ENCODE measurements at places on chromosomes 11 and 22.

- no peak for DNase-seq
These were observed 25.6 kb downstream of the ANKRD42 start for GRCh38 chr11:83219095-83219494.

- no peak for DNase-seq
These were observed 6.4 kb upstream of the C11orf96 start for GRCh38 chr11:43936076-43936475.

DNA sequence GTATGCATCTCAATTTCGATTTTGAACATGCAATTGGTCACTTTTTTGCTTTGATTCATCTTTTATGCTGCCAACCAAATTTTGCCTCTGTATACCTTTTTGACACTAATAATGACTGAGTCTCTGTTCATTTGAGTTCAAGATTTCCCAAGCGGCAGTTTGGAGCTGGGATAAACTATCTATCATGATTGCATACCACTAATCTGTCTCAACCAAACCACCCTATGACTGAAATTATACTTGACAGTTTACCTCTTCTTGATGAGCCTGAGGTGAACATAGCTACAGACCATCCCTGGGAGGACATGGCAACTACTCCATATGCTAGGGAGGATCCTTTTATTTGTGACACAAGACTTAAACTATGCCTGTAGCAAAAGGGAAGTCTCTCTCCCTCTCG is 146.2 kb downstream of the PAX6 start:
- no peak for DNase-seq

GRCh38 chr11:13682212-13682611 is 13.7 kb downstream of the FAR1 start:
- DNase-seq = no peak

DNA sequence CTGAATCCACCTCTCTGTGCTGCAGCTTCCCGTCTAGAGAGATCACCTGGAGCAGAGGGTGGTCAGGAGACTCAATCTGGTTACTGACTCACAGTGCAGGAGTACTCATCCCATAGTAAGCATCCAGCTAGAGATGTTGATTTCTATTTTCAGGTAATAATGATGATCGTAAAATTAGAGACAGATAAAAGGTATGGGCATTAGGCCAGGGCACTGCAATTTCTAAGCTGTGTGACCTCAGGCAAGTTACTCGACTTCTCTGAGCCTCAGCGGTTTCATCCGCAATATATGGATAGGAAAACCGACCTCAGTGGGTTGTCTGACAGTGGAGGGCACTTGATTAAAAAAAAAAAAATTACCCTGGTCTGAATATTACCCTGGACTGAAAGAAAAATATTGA is 13.8 kb upstream of the SAMM50 start:
- no peak for DNase-seq

GRCh38 chr11:128621601-128622501 is 34.5 kb upstream of the ETS1 start:
- no peak for DNase-seq

GRCh38 chr11:121437018-121437685 is 15.0 kb upstream of the SORL1 start:
- no peak for DNase-seq

DNA sequence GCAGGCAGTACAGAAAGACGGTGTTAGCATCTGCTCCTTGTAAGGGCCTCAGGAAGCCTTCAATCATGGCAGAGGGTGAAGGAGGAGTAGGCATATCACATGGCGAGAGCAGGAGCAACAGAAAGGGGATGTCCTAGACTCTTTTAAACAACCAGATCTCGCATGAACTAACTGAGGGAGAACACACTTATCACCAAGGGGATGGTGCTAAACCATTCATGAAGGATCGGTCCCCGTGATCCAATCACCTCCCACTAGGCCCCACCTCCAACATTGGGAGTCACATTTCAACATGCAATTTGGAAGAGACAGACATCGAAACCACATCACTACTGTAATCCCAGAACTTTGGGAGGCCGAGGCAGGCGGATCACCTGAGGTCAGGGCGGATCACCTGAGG is 39.9 kb upstream of the LIPT2 start:
- DNase-seq = no peak

DNA sequence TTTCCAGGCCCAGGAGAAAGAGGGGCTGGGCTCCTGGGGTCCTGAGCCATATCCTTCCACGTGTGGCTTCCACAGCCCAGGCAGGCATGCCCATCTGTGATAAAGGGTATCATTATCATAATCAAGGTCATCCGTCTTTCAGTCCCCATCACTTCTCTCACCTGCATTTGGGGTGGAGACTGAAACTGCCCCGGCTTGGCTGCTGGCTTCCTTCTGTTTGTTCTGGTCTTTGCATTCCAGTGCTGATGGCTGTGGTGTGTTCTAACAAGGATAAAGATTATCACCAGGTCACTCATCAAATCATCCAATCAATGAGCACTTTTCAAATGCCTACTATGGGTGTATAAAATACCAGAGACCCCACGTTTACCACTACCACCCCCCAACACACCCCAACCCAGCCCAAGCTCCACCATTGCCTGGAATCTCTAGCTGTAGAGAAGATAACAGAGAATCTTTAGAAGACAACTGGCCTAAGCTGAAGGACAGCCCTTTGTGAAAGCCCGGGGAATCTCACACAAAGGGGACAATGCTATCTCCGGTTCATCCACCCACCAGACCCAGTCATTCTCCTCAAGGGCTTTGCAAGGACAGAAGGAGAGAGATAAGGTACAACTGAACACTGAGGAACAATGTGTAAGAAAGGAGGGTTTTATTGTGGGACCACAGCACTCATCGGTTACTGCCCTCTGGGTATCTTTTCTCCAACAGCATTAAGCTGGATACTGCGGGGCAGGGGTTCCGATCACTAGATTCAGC is 54.9 kb downstream of the AHNAK start:
- DNase-seq = no peak

DNA sequence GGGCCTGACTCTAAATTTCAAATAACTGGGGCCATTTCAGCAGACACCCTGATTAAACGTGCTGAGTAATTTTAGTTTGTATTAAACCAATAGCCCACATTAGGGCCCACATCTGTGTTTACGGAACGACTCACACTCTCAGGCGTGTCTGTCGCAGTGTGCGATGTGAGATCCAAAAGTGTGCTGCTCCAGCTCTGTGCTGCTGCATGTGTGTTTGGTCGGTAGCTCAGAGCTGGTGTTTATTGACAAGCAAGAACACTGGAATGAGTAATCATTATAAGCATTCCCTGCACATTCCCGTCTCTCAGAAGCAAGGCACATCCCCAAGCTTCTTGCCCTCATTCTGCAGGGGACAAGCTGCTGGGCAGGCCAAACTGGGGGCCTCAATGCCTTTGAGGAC is 7.8 kb downstream of the OPCML start:
- no peak for DNase-seq

GRCh38 chr22:48575618-48576332 is 1251.9 kb downstream of the BRD1 start:
- no peak for DNase-seq

- DNase-seq = no peak
These were observed 42.4 kb upstream of the NAV2 start for GRCh38 chr11:19670030-19670791.

DNA sequence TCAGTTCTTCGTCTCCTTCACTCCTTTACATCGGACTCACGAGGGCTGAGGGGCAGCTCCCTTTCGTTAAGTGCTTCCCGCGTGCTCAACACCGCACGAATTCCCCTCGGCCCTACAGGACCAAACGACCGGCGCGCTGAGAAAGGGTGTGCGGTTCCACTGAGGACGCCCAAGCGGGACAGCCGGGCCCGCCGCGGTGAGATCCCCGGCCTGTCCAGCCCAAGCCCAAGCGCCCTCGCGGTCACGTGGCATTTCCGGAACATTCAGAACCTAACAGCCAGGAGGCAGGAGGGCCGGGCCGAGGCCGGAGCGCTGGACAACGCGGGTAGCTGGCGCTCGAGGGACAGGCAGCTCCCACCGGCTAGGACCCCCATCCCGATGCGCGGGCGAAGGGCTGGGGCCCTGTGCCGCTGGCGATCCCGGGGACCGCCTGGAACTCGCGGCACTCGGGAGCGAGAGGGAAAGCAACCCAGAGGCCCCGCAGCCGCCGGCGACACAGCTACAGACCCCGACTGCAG is 737 bp upstream of the STIP1 start:
- DNase-seq = peak; percentile 16

DNA sequence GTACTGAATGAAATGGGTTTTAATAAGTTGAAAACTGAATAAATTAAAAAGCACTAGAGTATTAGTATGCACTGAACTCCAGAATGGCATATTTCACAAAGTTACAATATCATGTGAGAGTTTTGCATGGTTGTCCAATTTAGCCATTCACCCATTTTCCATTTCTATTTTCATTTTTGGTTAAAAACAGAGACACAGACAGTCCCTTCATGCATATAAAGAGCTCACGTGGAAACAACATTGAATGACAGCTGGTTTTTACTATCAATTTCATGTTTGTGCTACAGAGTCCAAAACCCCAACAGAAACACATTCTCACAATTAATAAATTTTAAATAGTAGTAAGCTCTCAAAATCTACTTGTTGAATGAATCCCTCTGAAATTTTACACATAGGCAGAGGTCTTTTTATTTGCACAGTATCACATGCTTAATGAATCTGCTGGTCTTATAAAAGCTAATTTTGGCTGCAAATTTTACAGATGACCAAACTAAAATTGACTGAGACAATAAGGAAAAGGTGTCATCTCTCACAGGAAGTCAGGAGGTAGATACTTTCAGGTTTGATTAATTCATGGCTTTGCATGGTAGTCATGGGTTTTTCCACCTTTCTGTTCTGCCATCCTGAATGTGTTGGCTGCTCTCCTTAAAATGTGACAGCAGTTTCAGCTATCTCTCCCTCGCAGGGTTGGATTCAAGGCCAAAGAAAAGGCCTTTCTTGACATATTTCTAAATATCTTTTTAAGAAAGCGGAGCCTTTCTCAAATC is 20.6 kb upstream of the DDI1 start:
- no peak for DNase-seq

DNA sequence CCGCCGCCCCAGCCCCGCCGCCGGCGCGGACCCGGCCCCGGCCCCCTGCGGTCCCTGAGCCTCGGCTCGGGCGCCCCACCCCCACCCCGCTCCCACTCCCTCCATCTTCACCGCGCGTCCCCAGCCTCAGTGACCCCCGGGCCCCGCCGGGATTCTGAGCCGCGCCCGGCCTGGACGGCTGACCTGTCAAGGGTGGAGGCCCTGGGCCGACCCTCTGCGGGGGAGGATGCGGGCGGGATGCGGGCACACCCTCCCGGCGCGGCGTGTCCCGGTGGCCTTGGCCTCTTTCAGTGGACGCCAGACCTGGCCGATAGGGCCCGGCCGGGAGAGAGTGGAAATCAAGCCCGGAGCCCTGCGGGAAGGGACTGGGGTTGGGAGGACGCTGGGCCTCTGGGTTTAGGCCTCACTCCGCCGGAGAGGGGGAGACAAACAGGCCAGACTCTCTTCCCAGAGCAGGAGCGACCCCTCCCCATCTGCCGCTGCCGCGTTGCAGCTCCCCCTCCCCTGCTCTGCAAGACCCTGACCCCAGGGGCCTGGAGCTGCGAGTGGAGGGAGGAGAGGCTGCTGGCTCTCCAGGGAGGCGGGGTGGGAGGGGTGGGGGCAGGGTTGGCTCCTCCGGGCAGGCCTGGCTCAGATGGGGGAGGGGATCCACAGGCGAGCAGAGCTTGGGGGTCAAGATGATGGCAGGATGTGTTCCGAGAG is 525 bp downstream of the MAPK8IP2 start:
- no peak for DNase-seq

- no peak for DNase-seq
These were observed 263.4 kb upstream of the DDI1 start for GRCh38 chr11:103773059-103773458.

DNA sequence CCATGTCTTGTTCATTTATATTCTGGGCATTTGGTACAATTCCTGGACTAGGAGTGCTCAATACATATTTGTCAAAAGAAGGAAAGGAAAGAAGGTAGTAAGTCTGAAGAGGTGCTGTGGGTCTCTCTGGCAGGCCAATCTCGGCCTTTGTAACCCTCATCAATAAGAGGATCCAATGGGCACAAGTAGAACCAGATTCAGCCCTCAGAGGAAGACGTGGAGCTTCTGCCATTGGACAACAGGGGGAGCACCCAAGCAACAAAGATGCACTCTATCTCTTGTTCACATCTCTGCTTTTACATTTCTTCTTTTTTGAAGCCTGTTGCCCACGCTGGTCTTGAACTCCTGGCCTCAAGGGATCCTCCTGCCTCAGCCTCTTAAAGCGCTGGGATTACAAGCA is 2.2 kb upstream of the VPS11 start:
- peak; percentile 32 for DNase-seq

DNA sequence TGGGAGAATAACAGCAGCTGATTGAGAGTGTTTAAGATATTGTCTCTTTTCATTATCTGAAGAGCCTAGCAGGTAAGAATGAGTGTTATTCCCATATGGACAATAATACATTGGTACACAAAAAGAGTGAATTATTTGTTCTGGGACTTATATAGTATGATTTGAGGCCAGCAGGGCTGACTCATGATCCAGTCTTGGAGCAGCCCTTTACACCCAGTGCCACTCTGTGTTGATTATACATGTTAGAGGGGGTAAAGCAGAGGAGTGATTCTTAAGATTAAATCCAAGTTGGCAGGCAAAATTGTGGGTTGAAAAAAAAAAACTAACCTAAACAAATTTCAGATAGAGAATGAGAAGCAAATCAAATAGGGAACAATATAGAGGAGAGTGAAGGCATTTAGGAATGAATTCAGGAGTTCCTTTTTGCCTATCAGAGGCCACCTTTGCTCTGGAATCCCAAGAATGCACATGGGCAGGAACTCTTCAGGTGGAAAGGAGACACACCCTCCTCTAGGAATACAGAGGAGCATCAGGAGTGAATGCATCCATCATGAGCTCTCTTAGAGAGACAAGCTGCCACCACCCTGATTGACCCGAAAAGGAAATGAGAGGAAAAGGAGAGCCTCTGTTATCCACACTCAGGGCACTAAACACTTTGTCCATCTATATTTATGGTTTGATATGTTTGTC is 19.2 kb upstream of the MRGPRX1 start:
- DNase-seq = no peak

DNA sequence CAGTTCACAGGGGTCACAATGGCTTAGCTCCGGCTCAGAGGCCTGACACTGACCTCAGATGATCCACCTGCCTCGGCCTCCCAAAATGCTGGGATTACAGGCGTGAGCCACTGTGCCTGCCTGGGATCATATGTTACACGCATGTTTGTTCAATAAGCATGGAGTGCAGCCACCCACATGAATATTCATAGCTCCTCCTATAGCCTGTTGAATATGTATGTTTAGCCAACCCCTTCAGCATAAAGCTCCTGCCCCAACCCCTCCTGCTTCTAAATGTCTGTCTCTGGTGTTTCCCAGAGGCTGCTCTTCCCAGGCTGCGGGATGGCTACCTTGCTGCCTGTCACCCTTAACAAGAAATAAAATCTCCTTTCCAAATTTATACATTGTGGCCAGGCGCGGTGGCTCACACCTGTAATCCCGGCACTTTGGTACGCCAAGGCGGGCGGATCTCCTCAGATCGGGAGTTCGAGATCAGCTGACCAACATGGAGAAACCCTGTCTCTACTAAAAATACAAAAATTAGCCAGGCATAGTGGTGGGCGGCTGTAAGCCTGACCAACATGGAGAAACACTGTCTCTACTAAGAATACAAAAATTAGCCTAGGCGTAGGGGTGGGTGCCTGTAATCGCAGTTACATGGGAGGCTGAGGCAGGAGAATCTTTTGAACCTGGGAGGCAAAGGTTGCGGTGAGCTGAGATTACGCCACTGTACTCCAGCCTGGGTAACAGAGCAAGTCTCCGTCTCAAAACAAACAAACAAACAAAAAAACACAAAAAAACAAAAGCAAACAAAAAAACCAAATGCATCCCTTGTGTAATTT is 1.1 kb upstream of the APOBEC3F start:
- DNase-seq = no peak

- no peak for DNase-seq
These were observed 7.4 kb downstream of the PLXNB2 start for GRCh38 chr22:50299785-50300619.

Data from activated CD4-positive, alpha-beta T cell treated with anti-CD3 and anti-CD28 coated beads, Interleukin-2, amount 50 U/mL, for 24 hours (primary cell).